ENCODE measurements at places on chromosomes 1 and 21. TPM values are rescaled to one million over a fixed set of nuclear protein-coding genes. Genes with fewer than 3 reads are reported as not detected.

Gene S100A2
- total RNA-seq = 1.8 TPM

Gene OVAAL
- total RNA-seq = not detected

Gene ERG
- total RNA-seq = 0.29 TPM

Gene OBSCN
- total RNA-seq = 3.2 TPM

Gene MRPL55
- 34.5 TPM for total RNA-seq

Gene AQP10
- not detected for total RNA-seq

Gene SLAMF7
- total RNA-seq = under 0.01 TPM

Gene F3
- total RNA-seq = 7.4 TPM

Gene SH2D2A
- total RNA-seq = 0.29 TPM

Gene KCNJ9
- total RNA-seq = not detected

Gene APOBEC4
- total RNA-seq = under 0.01 TPM

Gene LYPD8
- total RNA-seq = not detected

Gene GALE
- 13.4 TPM for total RNA-seq

Gene CAMTA1
- total RNA-seq = 38.0 TPM

Gene S100A6
- 1,187 TPM for total RNA-seq

Gene CCDC185
- not detected for total RNA-seq

Gene KCNA3
- total RNA-seq = not detected

Gene GJA5
- total RNA-seq = not detected

Gene MTOR
- total RNA-seq = 26.5 TPM

Gene ALG14
- total RNA-seq = 1.4 TPM

Gene CFH
- total RNA-seq = 145 TPM

Gene C2CD4D
- not detected for total RNA-seq

Gene LMOD1
- total RNA-seq = 17.1 TPM

Gene PYHIN1
- total RNA-seq = not detected

Gene TESK2
- total RNA-seq = 6.2 TPM

Gene FAM72D
- total RNA-seq = under 0.01 TPM

Gene ATAD3C
- under 0.01 TPM for total RNA-seq

Gene WDR64
- total RNA-seq = not detected

Gene CNIH4
- 46.3 TPM for total RNA-seq

Gene OPRD1
- total RNA-seq = not detected

Gene CA6
- not detected for total RNA-seq

Gene TENT5C
- 0.36 TPM for total RNA-seq

Gene ESRRG
- total RNA-seq = not detected

Gene RNU1-3
- under 0.01 TPM for total RNA-seq

Gene DIRAS3
- 2.1 TPM for total RNA-seq

Gene RHCE
- total RNA-seq = 0.88 TPM

Gene LCE1E
- not detected for total RNA-seq

Gene GBP2
- total RNA-seq = 55.0 TPM

Gene KRTAP10-2
- total RNA-seq = not detected

Gene PAQR7
- total RNA-seq = 11.2 TPM

Gene FCRL4
- total RNA-seq = not detected

Gene SPRR1A
- total RNA-seq = not detected

Gene PLA2G2F
- not detected for total RNA-seq
